Aorta (tissue), 5 donors: ENCODE measurements at places on chromosomes 16 and 17. TPM values are rescaled to one million over a fixed set of nuclear protein-coding genes. Genes with fewer than 3 reads are reported as not detected.

GRCh38 chr17:57580055-57580739 lies 164.9 kb downstream of the CCDC182 start:
- no peaks in the 10 kb centered on the region for H3K36me3 ChIP-seq
- DNase-seq, result no peak
- H3K27ac ChIP-seq, result no peak overlapping the region

DNA sequence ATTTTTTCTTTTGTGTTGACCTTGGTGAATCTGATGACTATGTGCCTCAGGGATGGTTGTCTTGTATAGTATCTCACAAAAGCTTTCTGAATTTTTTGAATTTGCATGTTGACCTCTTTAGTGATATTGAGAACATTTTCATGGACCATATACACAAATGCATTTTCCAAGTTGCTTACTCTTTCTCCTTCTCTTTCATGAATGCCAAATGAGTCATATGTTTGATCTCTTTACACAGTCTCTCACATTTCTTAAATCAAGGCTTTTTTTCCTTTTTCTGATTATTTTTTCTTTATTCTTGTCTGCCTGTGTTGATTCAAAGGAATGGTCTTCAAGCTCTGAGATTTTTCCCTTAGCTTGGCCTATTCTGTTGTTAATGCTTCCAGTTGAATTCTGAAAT lies 46.6 kb upstream of the KCNJ16 start:
- no peaks in the 10 kb centered on the region for H3K27me3 ChIP-seq
- DNase-seq, result no peak
- no peaks in the 10 kb centered on the region for H3K36me3 ChIP-seq
- no peak overlapping the region for H3K4me3 ChIP-seq
- H3K4me1 ChIP-seq, result no peaks in the 10 kb centered on the region
- no peak overlapping the region for H3K27ac ChIP-seq

The CLEC18C gene
- total RNA-seq, result 1.1 TPM

- no peaks in the 10 kb centered on the region for H3K27me3 ChIP-seq
- H3K4me1 ChIP-seq, result no peaks in the 10 kb centered on the region
- DNase-seq, result no peak
- H3K4me3 ChIP-seq, result no peak overlapping the region
- H3K27ac ChIP-seq, result no peak overlapping the region
Observed at GRCh38 chr17:19288453-19288852, 51.3 kb downstream of the EPN2 start.

DNA sequence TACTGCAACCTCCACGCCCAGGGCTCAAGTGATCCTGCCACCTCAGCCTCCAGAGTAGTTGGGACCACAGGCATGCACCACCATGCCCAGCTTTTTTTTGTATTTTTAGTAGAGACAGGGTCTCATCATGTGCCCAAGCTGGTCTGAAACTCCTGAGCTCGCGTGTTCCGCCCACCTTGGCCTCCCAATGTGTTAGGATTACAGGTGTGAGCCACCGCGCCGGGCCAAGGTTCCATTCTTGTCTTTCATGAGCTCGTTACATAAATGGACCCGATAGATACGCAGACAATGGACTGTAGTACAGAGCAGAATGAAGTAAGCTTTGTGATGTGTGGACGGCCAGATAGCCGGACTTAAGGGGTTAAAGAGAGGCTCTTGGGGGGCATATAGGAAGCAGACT lies 19.3 kb downstream of the UBN1 start:
- no peak overlapping the region for H3K4me3 ChIP-seq
- no peak overlapping the region for H3K27ac ChIP-seq
- no peaks in the 10 kb centered on the region for H3K36me3 ChIP-seq
- H3K27me3 ChIP-seq, result no peaks in the 10 kb centered on the region

GRCh38 chr17:1461198-1461944 lies 5.3 kb upstream of the CRK start:
- no peak overlapping the region for H3K27ac ChIP-seq
- peaks cover 3% of the 10 kb centered on the region for H3K4me1 ChIP-seq
- H3K36me3 ChIP-seq, result no peaks in the 10 kb centered on the region
- no peaks in the 10 kb centered on the region for H3K27me3 ChIP-seq
- no peak for DNase-seq

DNA sequence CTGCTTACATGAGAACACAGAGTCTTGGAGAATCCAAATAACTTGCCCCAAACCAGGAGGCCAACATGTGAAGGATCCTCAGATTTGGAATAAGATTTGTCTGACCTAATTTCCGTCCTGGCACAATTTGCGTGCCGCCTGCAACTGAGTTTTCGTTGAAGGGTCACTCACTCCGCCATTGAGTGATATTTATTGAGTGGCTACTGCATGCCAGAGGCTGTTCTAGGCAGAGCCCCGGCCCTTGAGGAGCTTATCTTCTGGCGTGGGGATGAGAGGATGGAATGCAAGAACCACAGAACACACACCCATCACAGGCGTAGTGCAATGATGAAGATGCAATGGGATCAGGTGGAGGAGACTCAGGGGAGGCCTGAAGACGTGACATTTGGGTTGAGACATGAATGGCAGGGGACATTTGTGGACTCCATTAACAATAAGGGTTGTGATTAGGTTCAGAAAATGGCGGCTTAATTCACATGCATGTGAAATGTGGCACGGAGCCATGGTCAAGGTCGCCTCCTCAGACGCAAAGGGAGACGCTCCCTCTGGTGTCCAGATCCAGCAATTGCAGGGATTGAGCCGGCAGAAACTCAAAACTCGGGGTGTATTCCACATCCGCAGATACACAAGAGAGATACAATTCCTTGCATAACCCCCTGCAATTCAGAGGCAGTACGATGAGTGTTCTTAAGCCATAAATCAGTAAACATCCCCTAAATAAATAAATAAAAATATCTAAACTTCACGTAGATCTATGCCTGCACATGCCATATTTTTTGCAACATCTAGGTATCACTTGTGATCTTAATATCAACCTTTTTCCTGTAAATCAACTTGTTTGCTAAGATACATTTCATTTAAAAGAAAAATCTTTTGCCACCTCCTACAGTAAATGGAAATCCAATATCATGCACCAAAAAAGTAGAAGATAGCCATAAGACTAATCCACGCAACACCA lies 57.9 kb upstream of the CACNG4 start:
- no peaks in the 10 kb centered on the region for H3K27me3 ChIP-seq
- no peaks in the 10 kb centered on the region for H3K4me1 ChIP-seq
- DNase-seq, result peak; percentile 87
- no peak overlapping the region for H3K4me3 ChIP-seq
- no peaks in the 10 kb centered on the region for H3K36me3 ChIP-seq
- no peak overlapping the region for H3K27ac ChIP-seq

GRCh38 chr17:82097184-82097918 lies 685 bp downstream of the FASN start:
- H3K4me3 ChIP-seq, result peak overlapping the region; percentile 73
- H3K27me3 ChIP-seq, result peaks cover 2% of the 10 kb centered on the region
- no peaks in the 10 kb centered on the region for H3K4me1 ChIP-seq
- DNase-seq, result peak; percentile 69
